COLO829 (cell line): ENCODE measurements at places on chromosomes 1 and 21.

DNA sequence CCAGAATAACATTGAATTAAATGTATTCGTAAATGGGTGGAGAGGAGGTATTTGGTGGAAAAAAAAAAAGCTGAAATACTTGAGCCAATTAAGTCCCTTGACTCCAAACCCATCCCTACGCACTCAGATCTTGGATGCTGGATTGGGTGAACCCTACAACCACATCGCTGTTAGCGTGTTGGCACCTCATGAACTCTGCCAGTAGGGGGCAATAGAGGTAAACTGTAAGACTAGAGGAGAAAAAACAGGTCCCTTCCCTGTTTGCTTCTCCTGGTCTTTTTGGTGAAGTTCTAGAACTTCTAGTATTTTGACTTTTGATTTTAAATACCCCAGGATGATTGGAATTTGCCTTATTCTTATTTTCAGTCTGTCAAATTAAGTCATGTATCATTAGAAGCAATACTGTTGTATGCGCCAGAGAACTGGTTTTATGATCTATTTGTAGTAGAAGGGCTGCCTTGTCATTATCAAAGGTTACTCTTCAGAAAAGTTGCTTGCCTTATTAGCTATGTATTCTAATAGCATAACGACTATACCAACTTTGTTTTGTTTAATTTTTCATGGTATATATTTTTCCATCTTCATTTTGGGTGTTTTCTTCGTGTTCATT, 1.9 kb upstream of the OR13G1 start:
- DNase-seq = peak; percentile 38

DNA sequence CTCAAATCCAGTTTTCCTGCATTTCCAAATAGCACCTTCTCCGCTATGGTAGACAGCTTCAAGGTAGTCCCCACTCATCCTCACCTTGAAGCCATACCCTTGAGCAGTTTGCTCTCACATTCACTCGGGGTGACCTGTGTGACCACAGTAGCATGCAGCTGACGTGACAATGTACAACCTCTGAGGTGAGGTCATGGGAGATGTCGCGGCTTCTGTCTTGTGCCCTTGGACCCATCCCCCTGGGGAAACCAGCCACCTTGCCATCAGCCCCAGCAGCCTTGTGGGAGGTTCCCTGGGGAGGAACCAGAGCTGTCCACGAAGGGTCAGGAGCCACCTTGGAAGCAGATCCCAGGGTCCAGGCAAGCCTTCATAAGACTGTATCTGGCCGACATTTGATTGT, 38.3 kb upstream of the DUSP10 start:
- no peak for DNase-seq

- DNase-seq = no peak
These were observed 30.5 kb downstream of the ENO1 start for GRCh38 chr1:8847990-8848389.

DNA sequence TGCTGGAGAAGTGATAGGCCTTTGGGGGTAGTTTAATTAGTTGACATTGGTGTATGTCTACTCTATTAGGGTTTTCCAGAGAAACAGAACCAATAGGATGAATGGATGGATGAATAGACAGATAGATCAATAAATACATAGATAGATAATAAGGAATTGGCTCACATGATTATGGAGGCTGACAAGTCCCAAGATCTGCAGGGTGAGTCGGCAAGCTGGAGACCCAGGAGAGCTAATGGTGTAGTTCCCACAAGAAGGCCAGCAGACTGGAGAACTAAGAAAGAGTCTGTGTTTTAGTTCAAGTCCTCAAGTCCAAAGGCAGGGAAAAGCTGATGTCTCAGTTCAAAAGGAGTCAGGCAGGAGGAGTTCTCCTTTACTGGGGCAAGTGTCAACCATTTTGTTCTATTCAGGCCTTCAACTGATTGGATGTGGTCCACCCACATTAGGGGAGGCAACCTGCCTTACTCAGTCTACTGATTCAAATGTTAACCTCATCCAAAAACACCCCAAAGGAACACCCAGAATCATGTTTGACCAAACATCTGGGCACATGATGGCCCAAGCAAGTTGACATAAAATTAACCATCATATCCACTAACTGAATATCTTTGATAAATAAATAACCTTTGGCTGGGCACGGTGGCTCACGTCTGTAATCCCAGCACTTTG, 4.5 kb upstream of the SDE2 start:
- DNase-seq = no peak

- DNase-seq = no peak
These were observed 7.0 kb upstream of the ADORA1 start for GRCh38 chr1:203120325-203121153.
